ENCODE measurements at places on chromosomes 1 and 21.

GRCh38 chr1:5659606-5660005 lies 332.6 kb downstream of the NPHP4 start:
- no peak for DNase-seq

DNA sequence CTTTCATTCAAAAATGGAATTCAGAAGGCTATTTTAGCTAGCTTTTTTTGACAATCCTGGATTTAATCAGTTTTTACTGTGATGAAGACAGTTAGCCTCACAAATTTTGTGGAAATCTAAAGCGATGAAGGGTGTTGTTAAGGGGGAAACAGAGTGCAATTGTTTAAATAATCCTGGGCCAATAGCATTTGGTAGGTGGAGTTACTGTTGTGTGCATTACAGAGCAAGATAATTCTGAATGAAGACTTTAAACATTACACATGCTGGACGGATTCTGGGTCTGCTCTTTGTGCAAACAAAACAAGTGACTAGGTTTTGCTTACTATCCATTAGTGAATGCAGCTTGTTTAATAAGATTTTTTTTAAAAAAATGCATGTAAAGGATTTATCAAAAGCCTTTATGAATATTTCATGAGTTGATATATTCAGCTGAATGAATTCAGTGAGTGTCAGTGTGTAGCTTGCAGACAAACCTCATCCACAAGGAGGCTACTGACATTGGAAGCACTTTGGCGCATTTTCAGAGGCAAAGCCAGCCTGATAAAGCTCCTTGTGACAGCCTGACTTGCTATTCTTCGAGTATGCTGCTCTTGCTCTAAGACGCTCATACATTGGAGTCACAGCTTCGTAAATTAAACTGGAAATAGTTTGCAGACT lies 199.6 kb downstream of the PDE4B start:
- no peak for DNase-seq

- peak; percentile 17 for DNase-seq
These were observed 72.7 kb downstream of the IER5 start for GRCh38 chr1:181160998-181161870.

GRCh38 chr1:172390683-172391551 lies 29.6 kb upstream of the C1orf105 start:
- no peak for DNase-seq

DNA sequence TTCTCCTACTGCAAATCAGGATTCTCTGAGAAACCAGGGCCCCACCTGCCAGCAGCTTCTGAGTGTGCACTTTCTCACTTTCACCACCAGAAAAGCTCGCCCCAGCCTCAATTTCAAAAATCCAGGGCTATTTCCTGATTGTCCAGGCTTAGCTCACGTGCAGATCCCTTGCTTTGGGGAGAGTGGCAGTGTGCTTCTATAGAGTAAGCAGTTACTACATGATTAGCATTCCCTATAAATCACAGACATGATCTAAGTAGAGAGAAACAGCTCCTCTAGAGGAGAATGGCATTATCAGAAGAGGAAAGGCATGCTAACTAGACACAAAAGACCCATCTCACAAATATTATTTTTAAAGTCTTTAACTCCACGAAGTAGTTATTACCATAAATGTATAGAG lies 456.0 kb upstream of the PKN2 start:
- DNase-seq = no peak

GRCh38 chr1:116923421-116923820 lies 13.7 kb downstream of the PTGFRN start:
- DNase-seq = no peak
